Mesothelial cell of epicardium (in vitro differentiated cells): ENCODE measurements at places on chromosomes 4 and X. TPM values are rescaled to one million over a fixed set of nuclear protein-coding genes. Genes with fewer than 3 reads are reported as not detected.

KLHL5 gene
- 27.9 to 34.7 TPM (median 30.5 TPM) in 3 replicates for total RNA-seq

TRPC3 gene
- 0.18 to 0.34 TPM (median 0.29 TPM) in 3 replicates for total RNA-seq

P2RY10 gene
- total RNA-seq = not detected in 3 replicates

DNA sequence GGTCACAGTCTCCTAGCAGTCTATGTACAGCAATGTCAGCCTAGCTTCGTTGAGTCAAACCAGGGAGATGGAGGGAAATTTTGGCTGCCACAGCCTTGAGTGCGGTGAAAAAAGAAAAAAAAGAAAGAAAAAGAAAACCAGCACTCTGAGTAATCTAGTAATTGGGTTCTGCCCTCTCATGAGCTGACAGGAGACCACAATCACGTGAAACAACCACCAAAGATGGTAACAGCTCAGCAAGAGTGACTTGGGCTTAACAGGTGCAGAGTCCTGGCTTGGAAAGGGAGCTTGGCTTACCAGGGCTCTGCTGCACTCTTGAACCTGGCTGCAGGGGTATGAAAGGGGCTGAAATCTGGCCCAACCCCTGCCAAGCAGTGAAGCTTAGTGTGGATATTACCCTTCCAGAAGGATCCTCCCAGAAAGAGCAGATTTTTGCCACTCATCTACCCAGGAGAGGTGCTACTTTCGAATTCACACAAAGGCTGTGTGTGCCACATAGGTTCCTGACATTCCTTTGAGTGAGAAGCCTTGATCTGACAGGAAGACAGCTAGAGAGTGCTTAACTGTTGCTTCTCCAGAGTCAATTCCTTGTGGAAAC is 350.3 kb downstream of the PTTG2 start:
- DNase-seq = no peak

DNA sequence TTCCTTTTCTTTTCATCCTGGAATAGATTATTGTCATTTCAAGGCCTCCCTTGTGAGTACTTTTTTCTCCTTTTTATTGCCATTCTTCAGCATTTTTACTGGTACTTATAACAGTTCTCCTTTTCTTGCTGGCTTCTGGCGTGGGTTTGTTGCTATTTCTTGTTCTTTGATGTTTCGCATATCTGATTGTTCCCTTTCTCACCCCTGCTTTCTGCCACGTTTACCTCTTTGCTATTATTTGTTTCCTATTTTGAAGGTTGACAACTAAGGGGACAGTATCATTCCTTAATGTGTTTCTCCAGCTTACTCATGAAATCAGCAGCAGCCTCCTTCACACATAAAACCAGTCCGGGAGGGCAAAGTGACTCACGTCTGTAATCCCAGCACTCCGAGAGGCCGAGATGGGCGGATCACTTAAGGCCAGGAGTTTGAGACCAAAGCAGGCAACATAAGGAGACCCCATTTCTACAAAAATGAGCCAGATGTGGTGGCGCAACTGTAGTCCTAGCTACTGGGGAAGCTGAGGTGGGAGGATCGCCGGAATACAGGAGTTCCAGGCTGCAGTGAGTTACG is 72.6 kb downstream of the DMD start:
- DNase-seq = no peak

DNA sequence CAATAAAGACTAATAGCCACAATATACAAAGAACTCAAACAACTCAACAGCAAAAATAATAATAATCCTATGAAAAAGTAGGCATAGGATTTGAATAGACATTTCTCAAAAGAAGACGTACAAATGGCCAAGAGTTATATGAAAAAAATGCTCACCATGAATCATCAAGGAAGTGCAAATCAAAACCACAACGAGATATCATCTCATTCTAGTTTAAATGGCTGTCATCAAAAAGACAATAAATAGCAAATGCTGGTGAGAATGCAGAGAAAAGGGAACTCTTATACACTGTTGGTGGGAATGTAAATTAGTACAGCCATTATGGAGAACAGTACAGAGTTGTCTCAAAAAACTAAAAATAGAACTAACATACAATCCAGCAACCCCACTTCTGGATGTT is 18.8 kb downstream of the TLR6 start:
- no peak for DNase-seq

GRCh38 chrX:17464194-17464593 is 89.2 kb downstream of the NHS start:
- no peak for DNase-seq

GRCh38 chr4:183618681-183619080 is 40.3 kb downstream of the RWDD4 start:
- no peak for DNase-seq
